Stimulated activated CD8-positive, alpha-beta memory T cell treated with anti-CD3 and anti-CD28 coated beads, Interleukin-7, amount 100 ng/mL, for 48 hours (primary cell): ENCODE measurements at places on chromosomes 1 and 21.

DNA sequence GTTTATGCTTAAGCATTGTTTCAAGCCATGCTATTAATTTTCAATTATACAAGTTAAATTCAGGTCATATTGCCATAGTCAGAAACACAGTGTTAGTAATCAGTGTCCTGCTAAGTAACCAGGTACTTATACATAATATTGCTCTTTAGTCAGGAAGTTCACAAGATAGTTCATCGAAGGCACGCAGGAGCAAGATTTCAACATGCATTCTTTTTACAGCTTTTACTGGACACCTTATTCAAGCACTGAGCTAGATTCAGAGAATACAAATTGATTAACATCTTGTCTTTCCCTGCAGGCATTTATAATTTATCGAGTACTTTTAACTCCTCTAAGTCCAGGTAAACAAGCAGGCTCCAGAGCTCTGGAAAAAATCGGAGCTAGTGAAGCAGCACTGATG lies 202.3 kb upstream of the BRINP3 start:
- DNase-seq = no peak

DNA sequence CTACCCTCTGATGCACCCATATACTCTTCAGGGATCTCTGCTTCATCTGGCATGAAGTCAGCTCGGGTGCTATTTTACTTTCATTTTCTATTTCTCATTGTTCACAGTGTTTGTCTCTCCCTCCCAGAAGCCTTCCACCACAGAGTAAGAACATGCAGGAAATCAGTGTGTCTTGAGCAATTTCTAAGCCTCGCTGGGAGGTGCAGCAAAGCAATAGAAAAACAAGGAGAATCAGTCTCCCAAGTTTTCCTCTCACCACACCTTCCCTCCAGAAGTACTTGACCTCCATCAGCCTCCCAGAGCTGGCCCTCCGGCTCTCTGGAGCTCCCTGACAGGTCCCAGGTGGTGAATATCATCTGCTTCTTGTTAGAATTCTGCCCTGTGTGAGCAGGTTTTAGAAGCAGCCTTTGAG lies 594.7 kb upstream of the CAMK1G start:
- DNase-seq = no peak

- no peak for DNase-seq
Observed at GRCh38 chr1:58649555-58649954, 50.3 kb downstream of the MYSM1 start.

DNA sequence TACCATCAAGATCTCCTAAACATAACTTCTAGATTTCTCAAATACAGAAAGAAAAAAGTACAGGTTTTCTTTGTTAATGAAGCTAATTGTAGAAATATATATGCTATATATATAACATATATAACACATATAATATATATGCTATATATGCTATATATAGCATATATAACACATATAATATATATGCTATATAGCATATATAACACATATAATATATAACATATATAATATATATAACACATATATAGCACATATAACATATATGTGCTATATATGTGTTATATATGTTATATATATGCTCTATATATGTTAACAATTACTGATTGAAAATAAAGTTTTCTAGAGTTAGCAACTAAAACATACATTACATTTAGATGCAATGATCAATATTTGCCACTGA lies 34.8 kb downstream of the RGS21 start:
- DNase-seq = no peak

DNA sequence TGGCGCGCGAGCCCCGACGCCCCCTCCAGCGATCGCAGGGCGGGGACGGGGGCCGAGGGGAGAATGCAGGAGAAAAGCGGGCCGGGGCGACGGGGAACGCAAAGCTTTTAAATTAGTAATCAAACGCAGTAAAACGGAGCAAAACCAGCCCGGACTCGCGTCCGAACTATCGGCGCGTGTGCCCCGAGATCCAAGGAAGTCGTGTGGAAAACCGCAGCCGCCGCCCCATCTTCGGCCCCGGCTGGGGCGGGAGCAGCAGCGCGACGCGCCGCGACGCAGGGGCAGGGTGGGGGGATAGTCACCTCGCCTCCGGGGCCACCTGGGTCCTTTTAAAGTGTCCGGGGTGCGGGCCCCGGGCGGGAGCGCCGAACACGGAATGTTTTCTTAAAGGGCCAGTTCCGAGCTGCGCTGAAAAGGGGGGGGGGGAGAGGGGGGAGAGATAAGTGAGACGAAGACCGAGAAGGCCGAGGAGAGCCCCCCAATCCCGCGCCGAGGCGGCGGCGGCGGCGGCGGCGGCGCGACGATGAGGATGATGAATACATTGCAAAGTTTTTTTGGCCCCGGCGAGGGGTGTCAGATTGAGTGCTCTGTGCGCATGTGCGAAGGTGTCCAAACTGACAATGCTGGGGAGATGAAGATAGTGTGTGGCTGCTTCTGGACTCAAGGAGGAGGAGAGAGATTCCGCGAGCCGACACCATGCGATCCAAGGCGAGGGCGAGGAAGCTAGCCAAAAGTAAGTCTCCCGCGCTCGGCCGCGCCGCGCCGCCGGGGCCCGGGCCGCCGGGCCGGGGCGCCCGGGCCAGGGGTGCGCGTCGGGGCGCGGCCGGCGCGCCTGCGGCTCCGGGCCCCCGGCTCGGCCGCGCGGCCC lies at the start of gene PRDM16:
TSS of gene PRDM16 (plus strand) at position 640 of the 868 bp plus-strand sequence. CDS start at position 697, 57 bp downstream.
- DNase-seq = peak; percentile 14

DNA sequence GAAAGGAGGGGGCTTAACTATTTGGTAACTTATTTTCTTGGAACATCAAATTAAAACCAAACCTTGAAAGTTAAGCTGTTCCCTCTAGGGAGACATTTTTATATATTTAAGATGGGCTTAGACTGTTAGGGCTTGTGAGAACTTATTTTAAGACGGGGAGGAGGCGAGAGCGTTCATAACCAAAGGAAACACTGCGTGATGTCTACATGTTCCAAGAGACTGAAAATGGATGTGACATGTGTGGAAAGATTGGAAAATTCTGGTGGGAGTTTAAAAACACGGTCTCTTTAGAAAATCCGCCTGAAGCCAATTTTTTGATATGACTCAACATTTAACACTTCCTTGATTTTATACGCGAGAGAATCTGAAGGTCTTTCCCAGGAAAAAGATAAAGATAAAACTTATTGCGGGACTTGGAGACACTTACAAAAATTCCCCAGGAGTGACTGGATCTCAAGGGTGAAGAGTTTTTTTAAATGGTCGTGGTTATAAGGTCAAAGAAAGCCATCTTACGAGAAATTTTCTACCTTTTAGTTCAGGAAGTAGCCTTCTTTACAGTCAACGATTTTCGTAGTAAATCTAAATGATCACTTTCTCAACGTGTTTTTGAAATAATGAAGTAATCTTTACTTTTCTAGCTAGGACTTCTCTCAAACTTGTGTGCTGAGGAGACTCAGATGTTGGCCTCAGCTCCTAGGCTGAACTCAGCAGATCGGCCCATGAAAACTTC lies 828 bp downstream of the PNRC2 start:
- no peak for DNase-seq

DNA sequence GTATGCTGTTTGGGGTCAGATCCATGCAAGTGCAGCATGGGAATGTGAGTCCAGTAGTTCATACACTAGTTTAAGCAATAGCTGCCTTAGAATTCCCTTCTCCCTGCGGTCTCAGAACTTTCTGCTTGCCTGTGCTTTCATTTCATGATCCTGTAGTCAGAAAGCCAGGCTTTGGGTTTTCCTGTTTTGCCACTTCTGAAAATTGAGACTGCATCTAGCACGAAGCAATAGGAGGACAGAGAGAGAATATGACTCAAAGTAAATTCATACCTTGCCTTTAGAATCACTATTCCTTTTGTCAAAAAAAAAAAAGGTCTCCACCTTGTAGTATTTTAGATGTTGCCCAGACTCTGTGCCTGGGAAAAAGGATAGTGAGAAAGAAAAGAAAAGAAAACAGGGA lies 161.2 kb upstream of the SNX7 start:
- DNase-seq = no peak

GRCh38 chr1:237568955-237569354 lies 321.8 kb downstream of the ZP4 start:
- DNase-seq = no peak

DNA sequence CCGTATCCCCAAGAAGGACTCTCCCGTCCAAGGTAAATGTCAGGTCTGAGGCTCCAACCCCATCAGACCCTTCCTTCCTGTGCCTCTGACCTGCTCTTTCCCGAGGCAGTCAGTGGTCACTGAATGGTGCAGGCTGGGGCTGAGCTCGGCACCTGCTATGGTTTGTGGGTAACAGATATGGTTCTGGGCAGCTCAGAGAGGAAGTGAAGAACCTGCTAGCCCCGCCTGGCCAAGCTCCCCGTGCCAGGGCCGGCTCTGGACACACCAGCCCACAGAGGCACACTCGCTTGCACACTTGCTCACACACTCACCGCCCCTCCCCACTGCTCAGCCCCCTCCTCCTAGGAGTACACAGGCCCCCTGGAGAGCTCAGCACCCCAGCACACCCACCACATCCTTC lies 16.4 kb downstream of the NCMAP start:
- DNase-seq = no peak

- DNase-seq = no peak
Observed at GRCh38 chr21:26449161-26449560, 123.9 kb downstream of the CYYR1 start.

GRCh38 chr1:39954324-39954869 lies 548 bp upstream of the MFSD2A start:
- DNase-seq = no peak

- DNase-seq = no peak
Observed at GRCh38 chr1:51649593-51650091, 32.8 kb downstream of the OSBPL9 start.

- DNase-seq = no peak
Observed at GRCh38 chr1:41620365-41621169, 136.1 kb upstream of the EDN2 start.

DNA sequence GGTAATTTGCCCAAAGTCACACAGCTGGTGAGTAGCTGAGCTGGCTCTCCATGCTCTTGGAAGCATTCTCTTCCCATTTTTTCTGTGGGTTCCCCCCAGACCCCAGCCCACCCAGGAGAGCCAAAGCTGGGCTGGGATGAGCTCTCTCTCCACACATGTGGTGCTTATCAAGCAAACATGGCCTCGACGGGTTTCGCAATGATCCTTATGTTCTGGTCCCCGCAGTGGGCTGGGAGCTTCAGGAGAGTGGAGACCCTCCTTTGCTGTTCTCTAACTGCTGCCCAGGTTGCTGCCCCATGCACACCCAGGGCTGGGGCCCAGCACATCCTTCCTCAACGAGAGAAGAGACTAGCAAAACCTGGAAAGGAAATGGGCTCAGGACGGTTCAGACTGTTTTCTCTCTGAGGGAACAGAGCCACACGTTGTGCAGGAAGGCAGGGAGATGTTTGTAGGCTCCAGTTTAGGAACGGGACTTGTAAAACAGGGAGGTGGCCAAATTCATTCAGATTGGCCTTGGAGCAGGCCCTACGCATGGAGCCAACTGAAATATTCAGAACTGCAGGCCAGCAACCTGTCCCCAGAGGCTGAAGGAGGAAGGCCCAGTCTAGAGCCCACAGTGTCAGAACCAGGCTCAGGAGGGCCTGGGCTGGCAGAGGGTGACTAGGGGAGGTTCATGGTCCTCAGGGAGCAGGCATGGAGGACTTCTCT lies 27.2 kb upstream of the CSF1 start:
- DNase-seq = no peak

DNA sequence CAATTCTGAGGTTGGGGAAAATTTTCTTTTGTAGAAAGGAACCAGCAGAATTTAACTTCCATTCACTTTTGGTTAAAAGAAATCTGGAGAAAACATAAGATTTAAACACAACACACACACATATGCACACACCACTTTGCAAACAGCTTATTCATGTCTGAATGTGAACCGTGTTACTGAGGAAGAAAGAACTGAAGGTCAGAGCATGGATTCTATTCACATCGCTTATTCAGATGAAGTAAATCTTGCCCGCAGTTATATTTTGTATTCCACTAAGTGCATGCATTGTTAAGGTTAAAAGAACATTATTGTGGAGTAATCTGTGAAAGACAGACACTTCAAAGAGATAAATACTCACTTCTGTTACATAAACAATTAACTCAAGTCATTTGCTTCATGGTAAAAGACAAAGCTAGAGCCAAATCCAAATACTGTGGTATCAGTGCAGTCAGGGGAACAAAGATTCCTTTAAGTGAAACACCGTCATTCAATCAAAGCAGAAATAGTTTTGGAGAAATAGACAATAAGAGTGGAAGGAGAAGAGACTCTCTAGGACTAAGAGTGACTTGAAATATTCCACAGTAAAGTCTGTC lies 82.0 kb downstream of the LRRC53 start:
- DNase-seq = no peak

GRCh38 chr1:218804014-218804785 lies 369.5 kb upstream of the LYPLAL1 start:
- no peak for DNase-seq

- no peak for DNase-seq
Observed at GRCh38 chr1:65264197-65264929, 45.0 kb upstream of the DNAJC6 start.

- no peak for DNase-seq
Observed at GRCh38 chr1:209493559-209493958, 90.0 kb upstream of the CAMK1G start.

DNA sequence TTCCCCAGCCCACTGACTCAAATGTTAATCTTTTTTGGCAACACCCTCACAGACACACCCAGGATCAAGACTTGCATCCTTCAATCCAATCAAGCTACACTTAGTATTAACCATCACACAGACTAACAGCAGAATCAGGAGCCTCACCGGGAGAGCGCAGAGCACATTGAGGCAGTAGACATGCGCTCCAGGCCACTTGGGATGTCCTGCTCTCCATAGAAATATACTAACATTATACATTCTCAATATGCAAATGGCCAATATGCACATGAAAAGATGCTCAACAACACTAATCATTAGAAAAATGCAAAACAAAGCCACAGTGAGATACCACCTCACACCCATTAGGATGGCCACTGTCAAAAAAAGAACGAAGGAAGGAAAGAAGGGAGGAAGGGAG lies 135.0 kb upstream of the KCNE2 start:
- no peak for DNase-seq

- DNase-seq = no peak
Observed at GRCh38 chr1:33147997-33148314, 33.9 kb downstream of the TRIM62 start.

DNA sequence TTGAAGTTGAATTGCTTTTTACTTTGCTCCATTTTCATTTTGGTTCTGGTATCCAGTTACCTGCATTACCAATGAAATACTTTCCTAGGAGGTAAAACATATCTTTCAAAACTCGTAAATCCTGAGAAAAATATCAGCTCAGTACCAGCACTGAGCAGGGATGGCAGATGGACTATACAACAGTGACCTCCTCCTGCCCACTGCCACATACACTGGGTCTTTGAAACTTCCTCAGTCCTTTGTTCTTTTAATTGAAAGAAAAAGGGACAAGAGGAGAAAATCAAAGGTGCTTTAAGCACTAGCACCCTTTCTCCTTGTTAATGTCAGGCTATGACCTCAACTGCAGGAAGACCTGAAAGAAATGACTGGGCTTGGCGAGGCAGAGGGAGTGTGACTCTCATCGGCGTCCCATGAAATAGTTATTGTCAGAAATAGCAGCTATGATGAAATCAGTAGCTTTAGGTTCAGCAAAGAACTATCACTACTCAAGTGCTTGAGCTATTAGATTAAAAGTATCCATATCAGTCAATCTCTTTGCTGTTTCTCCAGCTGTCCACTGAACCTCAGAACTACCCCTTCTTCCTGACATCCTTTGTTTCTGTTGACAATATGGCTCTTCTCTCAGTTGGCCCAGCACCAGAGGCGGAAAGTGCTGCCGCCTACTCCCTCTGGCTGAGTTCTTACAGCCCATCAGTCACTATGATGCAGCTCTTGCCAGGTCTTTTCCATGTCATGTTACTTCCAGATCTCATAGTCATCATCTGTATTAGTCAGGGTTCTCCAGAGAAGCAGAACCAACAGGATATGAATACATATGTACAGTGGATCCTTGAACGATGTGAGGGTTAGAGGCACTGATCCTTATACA lies 207.0 kb upstream of the MAP1LC3C start:
- no peak for DNase-seq
